Activated naive CD8-positive, alpha-beta T cell treated with anti-CD3 and anti-CD28 coated beads, Interleukin-2, amount 10 ng/mL, durations not matched to agents 7 days and 5 days (primary cell): ENCODE measurements at places on chromosomes 1 and 21. TPM values are rescaled to one million over a fixed set of nuclear protein-coding genes. Genes with fewer than 3 reads are reported as not detected.

CCDC30 gene
- total RNA-seq, result 2.8 TPM

DNA sequence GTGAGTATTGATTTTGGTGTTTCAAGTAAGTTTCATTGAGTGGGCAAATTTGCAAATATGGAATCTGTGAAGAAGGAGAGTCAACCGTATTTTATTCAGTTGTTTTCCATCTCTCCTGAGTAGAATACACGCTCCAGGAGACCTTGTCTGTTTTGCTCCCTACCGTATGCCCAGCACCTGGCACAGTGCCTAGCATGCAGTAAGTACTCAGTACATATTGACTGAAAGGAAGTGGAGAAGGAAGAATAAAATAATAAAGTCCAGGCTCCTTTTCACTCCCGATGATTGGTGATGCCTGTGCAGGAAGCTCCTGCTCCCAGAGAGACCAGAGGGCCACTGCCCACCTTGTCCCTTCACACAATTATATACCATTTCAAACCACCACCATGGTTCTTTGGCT, 59.4 kb upstream of the NEK2 start:
- no peak overlapping the region for H3K27ac ChIP-seq
- H3K4me3 ChIP-seq, result no peak overlapping the region
- H3K36me3 ChIP-seq, result no peaks in the 10 kb centered on the region
- H3K4me1 ChIP-seq, result peaks cover 24% of the 10 kb centered on the region

OLIG2 gene
- not detected for total RNA-seq

SERINC2 gene
- 0.14 TPM for total RNA-seq
